HFF-Myc (cell line): ENCODE measurements at places on chromosomes 1 and 21.

- peak; percentile 52 for DNase-seq
Observed at GRCh38 chr21:37412603-37413360, 46.2 kb downstream of the DYRK1A start.

DNA sequence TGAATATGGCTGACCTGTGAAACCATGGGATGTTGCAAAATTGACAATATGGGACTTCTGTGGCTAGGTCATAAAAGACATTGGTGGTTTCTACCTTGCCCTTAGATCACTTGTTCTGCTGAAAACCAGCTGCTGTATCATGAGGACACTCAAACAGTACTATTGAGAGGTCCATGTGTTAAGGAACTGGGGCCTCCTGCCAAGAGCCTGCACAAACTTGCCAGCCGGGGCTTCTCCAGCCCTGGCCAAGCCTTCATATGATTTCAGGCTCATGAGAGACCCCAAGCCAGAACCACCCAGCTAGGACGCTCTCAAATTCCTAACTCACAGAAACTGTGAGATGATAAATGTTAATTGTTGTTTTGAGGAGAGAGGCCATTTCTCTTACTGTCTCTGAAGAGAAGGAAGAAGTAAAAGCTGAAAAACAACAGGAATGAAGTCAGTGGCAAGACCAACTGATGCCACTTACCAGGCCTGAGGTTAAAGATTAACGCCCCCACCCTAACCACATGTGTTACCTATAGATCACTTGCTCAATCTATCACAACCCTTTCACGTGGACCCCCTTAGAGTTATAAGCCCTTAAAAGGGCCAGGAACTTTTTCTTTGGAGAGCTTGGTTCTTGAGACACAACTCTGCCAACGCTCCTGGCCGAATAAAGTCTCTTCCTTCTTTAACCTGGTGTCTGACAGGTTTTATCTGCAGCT is 3.9 kb upstream of the PITHD1 start:
- DNase-seq = no peak

- peak; percentile 90 for DNase-seq
Observed at GRCh38 chr1:150613061-150613920, 16.1 kb downstream of the ENSA start.

- DNase-seq = no peak
Observed at GRCh38 chr1:241551759-241552638, 19.8 kb downstream of the KMO start.

GRCh38 chr1:225750420-225750819 is 27.2 kb upstream of the SRP9 start:
- no peak for DNase-seq
